ENCODE measurements at places on chromosomes 2 and 18.
A peak's percentile ranks its signal among the peaks of the same experiment; 100 is the strongest.

GRCh38 chr18:9153256-9153655 lies 16.7 kb downstream of the ANKRD12 start:
- H3K4me1 ChIP-seq = peaks cover 10% of the 10 kb centered on the region
- no peak overlapping the region for H3K27ac ChIP-seq
- no peak overlapping the region for H3K4me3 ChIP-seq

DNA sequence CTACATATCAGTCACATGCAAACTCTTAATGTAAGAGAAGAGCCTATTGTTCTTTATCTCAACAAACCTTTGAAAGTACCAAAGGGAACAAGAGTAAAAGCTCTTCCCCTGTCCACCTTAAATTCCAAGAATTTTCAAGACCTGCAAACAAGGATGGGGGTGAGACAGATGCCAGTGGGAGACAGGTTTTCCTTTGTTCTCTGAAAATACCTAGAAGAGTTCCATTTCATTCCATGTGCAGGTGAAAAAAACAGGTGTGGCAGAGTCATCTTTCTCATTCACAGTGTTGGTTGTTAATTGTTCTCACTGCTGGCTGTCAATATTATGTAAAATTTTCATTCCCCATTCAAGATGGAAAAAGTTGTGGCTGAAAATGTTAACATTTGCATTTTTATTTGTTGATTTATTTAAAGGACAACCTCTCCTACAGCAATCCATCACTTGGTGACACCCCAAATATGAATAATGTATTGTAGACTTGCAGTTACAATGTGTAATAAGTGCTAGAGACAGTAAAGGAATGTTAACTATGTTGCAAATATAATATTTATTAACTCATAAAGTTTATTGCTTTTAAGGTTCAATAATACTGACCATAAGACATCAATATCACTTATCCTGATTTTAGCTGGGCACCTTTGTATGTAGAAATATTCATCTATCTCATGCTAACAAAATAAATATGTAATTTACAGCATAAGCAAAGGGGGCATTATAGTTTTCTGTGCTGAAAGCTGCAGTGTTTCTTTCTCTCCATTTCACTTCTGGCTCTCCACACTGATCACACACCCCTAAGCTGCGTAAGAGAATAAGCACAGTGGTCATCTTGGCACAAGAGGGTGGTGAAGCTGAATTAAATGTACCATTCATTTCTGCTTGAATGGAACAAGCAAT lies 347.0 kb downstream of the KIAA1328 start:
- H3K4me3 ChIP-seq = no peak overlapping the region
- no peaks in the 10 kb centered on the region for H3K36me3 ChIP-seq
- no peaks in the 10 kb centered on the region for H3K4me1 ChIP-seq
- no peak for DNase-seq
- no peak overlapping the region for H3K27ac ChIP-seq

- H3K4me3 ChIP-seq = no peak overlapping the region
- H3K4me1 ChIP-seq = no peaks in the 10 kb centered on the region
- H3K27me3 ChIP-seq = no peaks in the 10 kb centered on the region
- no peak for DNase-seq
- no peaks in the 10 kb centered on the region for H3K36me3 ChIP-seq
These were observed 57.3 kb downstream of the ACOXL start for GRCh38 chr2:110789706-110790105.

- no peak overlapping the region for H3K27ac ChIP-seq
- H3K4me1 ChIP-seq = no peaks in the 10 kb centered on the region
- no peaks in the 10 kb centered on the region for H3K27me3 ChIP-seq
These were observed 37.6 kb upstream of the FZD7 start for GRCh38 chr2:201996006-201996405.

- no peaks in the 10 kb centered on the region for H3K36me3 ChIP-seq
- H3K4me1 ChIP-seq = no peaks in the 10 kb centered on the region
- no peak for DNase-seq
- H3K27me3 ChIP-seq = no peaks in the 10 kb centered on the region
These were observed 327.7 kb upstream of the ZNF804A start for GRCh38 chr2:184270660-184271059.

DNA sequence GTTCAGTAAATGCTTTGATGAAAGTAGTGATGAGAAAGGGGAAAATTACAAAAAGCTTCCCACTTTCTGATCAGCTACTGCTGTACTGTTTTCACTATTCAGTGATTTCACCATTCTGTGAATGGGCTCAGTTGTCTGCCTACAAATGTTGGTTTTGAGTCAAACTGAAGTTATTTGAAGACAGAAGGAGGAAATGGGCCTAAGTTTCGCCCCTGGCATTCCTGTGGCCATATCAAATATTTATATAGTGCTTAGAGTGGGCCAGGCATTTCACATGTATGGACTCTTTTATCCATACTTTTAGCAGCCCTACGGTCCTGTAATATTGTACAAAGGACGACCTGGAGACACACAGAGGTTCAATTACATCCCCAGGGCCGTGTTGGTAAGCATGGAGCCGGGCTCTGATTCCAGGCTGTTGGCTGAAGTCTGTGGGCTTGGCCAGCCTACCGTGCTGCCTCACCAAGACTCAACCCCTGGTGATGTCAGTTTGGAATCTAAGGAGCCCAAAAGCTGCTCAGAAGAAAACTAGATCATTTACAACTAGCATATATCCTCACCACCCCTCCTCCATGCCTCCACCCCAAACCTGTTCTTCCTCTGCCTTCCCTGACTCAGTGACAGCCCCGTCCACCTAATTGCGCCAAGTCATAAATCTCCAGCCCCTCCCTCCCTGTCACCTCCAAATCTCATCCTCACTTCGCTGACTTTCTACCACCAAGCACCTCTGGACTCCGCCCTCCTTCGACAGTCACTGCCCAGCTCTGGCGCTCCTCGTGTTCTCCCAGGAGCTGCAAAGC lies 10.1 kb upstream of the GRHL1 start:
- no peak overlapping the region for H3K27ac ChIP-seq
- no peak for DNase-seq
- H3K4me1 ChIP-seq = no peaks in the 10 kb centered on the region
- no peak overlapping the region for H3K4me3 ChIP-seq

DNA sequence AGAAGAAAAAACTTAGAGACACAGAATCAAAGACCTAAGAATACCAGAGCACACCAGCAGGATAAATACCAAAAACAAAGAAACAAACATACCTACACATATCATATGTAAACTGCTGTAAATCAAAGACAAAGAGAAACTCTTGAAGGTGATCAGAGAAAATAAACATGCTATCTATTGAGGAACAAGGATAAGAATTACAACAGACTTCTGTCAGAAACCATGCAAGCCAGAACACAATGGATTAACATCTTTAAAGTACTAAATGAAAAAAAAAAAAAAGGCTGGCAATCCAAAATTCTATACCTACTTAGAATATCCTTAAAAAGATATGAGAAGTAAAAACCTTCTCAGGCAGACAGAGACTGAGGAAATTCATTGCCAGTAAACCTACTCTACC lies 51.6 kb upstream of the MGAT4A start:
- no peaks in the 10 kb centered on the region for H3K4me1 ChIP-seq
- DNase-seq = no peak
- no peaks in the 10 kb centered on the region for H3K36me3 ChIP-seq

GRCh38 chr2:96928277-96928781 lies 58.1 kb downstream of the FAM178B start:
- H3K27ac ChIP-seq = no peak overlapping the region
- H3K4me3 ChIP-seq = no peak overlapping the region
- DNase-seq = no peak
- peaks cover 20% of the 10 kb centered on the region for H3K4me1 ChIP-seq
- H3K27me3 ChIP-seq = no peaks in the 10 kb centered on the region
- H3K36me3 ChIP-seq = no peaks in the 10 kb centered on the region

DNA sequence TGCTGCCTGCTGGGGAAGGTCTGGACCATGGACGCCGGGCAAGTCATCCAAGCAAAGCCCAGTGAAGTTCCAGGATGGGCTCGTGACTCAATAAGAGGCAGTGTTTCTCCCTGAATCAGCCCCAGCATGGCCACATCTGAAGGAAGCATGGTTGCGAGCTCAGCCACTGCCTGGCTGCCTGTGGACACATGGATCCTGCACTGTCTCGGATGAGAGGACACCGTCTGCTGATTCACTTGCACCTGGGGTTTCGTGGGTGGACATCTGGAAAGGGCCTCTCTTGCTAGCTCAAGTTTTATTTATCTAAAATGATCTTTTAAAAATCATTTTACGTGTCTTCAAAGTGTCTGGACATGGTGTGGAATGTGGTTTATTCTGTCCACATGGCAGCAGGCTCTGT lies 224.8 kb upstream of the FN1 start:
- no peaks in the 10 kb centered on the region for H3K36me3 ChIP-seq
- H3K27ac ChIP-seq = no peak overlapping the region
- no peak for DNase-seq
- H3K4me3 ChIP-seq = no peak overlapping the region
- no peaks in the 10 kb centered on the region for H3K27me3 ChIP-seq

DNA sequence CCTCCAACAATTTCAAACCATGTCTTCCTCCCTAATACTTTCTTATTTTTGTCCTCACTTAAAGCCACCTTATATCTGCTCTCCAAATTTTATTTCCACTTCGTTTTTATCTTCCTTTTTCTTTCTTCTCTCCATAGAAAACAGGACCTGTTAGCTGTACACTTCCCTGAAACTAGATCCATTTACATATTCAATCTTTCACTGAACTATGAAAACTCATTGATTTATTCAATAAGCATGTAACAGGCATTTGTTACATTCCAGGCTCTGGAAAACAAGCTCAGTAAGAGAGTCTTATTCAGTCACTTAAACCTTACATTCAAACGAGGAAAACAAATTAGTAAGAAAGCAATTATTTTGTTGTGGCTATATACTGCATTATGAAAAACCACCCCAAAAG lies 1225.3 kb downstream of the SUCLG1 start:
- H3K27ac ChIP-seq = no peak overlapping the region
- H3K4me3 ChIP-seq = no peak overlapping the region
- no peaks in the 10 kb centered on the region for H3K4me1 ChIP-seq
- DNase-seq = no peak
- H3K36me3 ChIP-seq = no peaks in the 10 kb centered on the region
- H3K27me3 ChIP-seq = no peaks in the 10 kb centered on the region

DNA sequence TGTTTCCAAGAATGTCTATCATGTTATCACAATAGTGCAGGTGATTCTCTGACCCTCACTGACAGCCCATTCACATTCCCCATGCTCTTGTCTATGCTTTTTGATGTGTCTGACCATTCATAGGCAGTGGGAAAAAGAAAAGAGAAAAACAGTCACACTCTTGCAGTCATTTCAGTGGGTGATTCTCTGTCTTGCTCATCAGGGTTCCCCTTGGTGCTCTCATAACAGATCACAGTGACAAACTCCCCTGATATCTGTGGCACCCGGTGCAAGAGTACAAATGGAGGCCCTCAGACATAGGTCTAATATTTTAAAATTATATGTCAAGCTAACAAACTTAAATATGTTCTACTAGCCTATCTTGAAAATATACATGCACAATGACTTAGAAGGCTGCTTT lies 72.7 kb upstream of the PPP1CB start:
- H3K4me1 ChIP-seq = peaks cover 18% of the 10 kb centered on the region
- no peak overlapping the region for H3K4me3 ChIP-seq
- no peak overlapping the region for H3K27ac ChIP-seq
- H3K27me3 ChIP-seq = no peaks in the 10 kb centered on the region
- no peak for DNase-seq

GRCh38 chr2:239846789-239847676 lies 178.1 kb downstream of the NDUFA10 start:
- DNase-seq = no peak
- no peaks in the 10 kb centered on the region for H3K27me3 ChIP-seq
- no peak overlapping the region for H3K27ac ChIP-seq
- no peaks in the 10 kb centered on the region for H3K4me1 ChIP-seq
- no peak overlapping the region for H3K4me3 ChIP-seq

DNA sequence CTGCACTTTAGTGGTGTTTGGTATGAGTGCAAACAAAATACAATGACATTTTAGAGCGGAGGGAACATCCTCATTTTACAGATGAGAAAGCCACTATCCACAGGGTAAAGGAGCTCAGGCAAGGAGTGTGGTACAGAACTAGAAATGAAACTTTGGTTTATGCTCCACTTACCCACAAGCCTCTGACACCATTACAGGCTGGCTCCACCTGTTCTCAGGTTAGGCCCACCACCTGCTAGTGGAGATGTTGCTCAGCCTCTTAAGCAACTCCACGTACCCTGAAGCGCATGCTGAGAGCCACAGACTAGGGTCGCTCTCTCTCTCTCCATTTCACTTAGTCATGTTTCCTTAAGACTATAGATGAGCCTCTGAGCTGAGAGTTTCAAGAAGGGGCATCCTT lies 130.0 kb downstream of the MBD2 start:
- H3K27me3 ChIP-seq = no peaks in the 10 kb centered on the region
- H3K4me1 ChIP-seq = no peaks in the 10 kb centered on the region
- no peak overlapping the region for H3K27ac ChIP-seq

GRCh38 chr2:190533968-190534309 lies 583 bp downstream of the NEMP2 start:
- no peaks in the 10 kb centered on the region for H3K36me3 ChIP-seq
- peak overlapping the region; percentile 54 for H3K4me3 ChIP-seq
- H3K27me3 ChIP-seq = no peaks in the 10 kb centered on the region
- DNase-seq = peak; percentile 32
- peak overlapping the region; percentile 86 for H3K27ac ChIP-seq

- H3K27ac ChIP-seq = no peak overlapping the region
- no peaks in the 10 kb centered on the region for H3K4me1 ChIP-seq
- H3K36me3 ChIP-seq = no peaks in the 10 kb centered on the region
- no peak for DNase-seq
These were observed 301.4 kb downstream of the TSN start for GRCh38 chr2:122056853-122057252.

DNA sequence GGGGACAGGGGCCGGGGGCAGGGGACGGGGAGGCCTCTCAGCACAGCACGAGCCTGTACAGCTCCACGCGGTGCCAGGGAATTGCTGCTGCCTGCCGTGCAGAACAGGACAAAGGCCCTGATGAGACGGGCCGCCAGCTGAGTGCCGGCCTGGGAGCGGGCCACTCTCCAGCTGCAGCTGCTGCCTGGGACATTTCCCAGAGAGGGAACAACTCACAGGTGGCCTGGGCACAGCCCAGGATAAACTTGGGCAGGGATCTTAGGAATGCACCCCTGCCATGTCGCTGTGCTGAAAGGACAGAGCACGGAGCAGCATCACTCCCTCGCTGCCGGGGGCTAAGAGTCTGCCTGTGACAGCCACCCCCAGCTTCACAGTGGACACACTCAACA lies 38.8 kb downstream of the CENPO start:
- peaks cover 28% of the 10 kb centered on the region for H3K36me3 ChIP-seq
- H3K4me3 ChIP-seq = no peak overlapping the region
- no peaks in the 10 kb centered on the region for H3K27me3 ChIP-seq

All from effector memory CD4-positive, alpha-beta T cell (primary cell).